IPS-NIHi11 (cell line): ENCODE measurements at places on chromosomes 4 and X.

DNA sequence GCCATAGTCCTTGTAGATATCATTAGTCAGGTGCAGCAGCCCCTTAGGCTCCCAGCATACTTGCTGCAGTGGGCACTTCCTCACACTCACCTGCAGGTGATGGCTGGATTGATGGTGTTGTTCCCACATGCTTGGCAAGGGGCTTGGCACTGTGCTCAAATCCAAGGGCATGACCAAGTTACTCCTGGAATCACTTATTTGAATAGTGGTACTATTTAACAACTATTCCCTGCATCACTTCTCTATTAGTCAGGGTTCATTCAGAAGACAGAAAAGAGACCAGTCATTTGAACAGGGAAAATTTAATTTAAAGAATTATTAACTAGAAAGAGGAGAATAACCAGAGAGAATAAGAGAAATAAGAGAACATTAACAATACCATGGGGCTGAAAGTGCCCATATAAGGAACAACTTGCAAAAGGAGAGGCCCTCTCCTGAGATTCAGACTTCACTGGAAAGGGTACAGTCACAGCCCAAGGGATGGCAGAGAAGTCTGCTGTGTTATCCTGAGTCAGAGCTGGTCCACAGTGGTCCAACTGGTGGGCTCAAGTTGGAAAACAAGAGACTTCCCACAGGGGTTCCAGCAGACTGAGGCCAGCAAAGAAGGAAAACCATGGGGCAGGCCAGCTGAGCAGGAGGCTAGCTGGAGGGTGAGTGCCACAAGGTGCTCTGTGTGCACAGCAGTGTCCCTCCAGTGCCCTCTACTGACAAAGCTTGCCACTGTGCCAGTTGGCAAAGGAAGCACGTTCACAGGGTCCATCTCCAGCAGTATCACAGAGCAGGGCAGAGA lies 9.8 kb downstream of the SPP1 start:
- DNase-seq: peak; percentile 62

DNA sequence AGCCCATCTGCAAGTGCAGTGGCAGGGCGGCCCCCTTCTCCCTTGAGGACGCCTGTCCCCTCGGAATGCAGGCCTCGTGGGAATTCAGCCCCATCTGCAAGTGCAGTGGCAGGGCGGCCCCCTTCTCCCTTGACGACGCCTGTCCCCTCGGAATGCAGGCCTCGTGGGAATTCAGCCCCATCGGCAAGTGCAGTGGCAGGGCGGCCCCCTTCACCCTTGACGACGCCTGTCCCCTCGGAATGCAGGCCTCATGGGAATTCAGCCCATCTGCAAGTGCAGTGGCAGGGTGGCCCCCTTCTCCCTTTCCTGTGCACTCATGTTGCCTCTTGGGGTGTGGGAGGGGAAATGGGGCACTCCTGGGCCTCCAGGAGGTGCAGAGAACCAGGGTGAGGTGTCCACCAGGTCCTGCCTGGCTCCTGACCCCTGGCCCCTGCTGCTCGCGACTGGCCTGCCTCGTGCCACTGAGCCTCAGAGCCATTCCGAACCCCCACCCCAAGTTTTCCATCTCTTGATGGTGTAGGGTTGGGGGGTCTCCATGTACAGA lies 6.8 kb upstream of the SLC26A1 start:
- no peak for DNase-seq

GRCh38 chrX:13220916-13221315 lies 98.9 kb downstream of the ATXN3L start:
- DNase-seq: no peak

- DNase-seq: peak; percentile 67
Measured at GRCh38 chrX:71144651-71145050, at the start of gene NLGN3. Gene NLGN3, plus strand, starts transcription at chrX:71144841. Its CDS starts 2,909 bp downstream, at chrX:71147750.

DNA sequence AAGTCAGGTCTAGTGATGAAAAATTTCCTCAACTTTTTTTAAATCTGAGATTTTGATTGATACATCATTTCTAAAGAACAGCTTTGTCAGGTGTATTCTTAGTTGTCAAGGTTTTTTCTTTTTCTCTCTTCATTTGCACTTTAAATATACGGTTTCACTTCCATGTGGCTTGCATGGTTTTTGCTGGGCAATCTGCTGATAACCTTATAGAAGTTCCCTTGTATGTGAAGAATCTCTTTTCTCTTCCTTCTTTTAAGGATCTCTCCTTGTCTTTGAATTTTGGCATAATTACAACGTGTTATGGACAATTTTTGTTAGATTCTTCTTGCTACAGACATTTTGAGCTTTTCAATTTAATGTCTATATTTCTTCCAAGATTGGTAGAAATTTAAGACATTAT lies 76.4 kb downstream of the ZNF721 start:
- DNase-seq: no peak

DNA sequence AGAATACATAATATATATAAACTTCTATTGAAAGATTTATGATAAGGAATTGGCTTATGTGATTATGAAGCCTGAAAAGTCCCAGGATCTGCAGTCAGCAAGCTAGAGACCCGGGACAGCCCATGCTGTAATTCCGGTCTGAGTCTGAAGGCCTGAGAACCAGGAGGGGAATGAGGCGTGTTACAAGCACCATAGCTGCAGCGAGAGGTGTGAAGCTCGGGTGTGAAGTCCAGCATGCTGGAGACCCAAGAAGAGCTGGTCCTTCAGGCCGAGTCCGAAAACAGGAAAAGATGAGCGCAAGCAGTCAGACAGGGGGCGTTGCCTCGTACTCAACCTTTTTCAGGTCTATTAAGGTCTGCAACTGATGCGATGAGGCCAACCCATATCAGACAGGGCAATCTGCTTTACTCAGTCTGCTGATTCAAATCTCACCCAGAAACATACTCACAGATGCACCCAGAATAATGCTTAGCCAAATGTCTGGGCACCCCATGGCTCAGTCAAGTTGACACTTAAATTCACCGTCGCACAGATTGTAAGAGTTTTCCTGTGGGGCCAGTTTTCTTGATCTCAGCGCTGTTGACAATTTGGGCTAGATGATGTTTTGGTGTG lies 40.4 kb downstream of the SMIM20 start:
- no peak for DNase-seq

DNA sequence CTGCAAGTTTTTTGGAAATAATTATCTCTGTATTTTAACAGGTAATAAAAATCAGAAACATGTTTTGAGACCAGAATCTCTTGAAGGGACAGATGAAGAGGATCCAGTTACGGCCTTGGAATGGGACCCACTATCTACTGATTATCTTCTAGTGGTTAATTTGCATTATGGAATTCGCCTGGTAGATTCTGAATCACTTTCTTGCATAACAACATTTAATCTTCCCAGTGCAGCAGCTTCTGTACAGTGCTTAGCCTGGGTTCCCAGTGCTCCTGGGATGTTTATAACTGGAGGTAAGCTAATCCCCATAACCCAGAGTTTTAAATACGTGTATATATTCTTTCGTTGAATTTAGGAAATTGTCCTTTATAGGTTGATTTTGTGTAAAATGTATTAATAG lies 59.4 kb downstream of the WDR17 start:
- no peak for DNase-seq

DNA sequence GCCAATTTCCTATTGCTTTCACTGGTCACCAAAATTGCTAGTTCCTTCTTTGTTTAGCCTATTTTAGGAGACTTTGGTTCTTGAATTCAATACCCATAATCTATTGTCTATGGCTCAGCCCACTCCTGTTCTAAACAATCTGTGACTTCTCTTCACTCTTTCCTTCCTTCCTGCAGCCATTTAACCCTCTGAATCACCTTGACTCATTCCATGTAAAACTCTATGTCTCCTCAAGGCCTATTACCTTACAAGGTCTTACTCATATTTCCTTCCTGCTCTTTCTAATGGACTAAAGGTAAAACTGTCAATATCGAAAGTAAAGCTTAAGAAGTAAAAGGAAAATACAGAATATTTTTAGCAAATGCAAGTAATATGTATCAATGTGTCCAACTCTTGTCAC lies 301.6 kb downstream of the ARHGAP24 start:
- no peak for DNase-seq

- no peak for DNase-seq
Measured at GRCh38 chrX:133859336-133859735, 126.1 kb downstream of the GPC3 start.

GRCh38 chrX:129653971-129654651 lies 645 bp downstream of the APLN start:
- peak; percentile 51 for DNase-seq

GRCh38 chr4:127829014-127829413 lies 46.9 kb downstream of the HSPA4L start:
- no peak for DNase-seq

- no peak for DNase-seq
Measured at GRCh38 chr4:183011213-183011907, 87.7 kb upstream of the WWC2 start.

- no peak for DNase-seq
Measured at GRCh38 chr4:158013858-158014257, 159.0 kb downstream of the GASK1B start.

- peak; percentile 12 for DNase-seq
Measured at GRCh38 chr4:1502976-1503375, 96.7 kb upstream of the NKX1-1 start.

DNA sequence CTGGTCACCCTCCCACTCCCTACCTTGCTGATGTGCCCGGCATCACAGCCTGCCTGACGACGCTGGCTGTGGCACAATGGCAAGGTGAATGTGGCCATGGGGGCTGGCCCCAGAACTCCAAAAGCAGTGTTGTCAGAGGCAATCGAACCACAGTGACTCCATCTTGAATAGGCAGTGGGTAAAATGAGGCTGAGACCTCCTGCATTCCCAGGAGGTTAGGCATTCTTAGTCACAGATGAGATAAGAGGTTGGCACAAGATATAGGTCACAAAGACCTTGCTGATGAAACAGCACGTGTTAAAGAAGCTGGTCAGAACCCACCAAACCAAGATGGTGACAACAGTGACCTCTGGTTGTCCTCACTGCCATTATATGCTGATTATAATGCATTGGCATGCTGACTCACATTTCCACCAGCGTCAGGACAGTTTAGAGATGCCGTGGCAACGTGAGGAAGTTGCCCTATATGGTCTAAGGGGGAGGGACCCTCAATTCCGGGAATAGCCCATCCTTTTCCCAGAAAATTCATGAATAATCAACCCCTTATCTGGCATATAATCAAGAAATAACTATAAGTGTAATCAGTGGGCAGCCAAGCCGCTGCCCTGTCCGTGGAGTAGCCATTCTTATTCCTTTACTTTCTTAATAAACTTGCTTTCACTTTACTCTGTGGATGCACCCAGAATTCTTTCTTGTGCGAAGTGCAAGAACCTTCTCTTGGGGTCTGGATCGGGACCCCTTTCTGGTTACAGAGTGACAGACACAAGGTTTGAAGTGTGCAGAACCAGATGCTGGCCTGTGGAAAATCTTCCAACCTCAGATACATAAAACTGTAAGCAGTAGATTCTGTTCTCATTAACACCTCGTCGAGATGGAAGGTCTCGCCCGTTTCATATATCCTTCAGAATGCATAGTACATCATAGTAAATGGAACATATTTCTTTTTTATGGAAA lies 26.8 kb upstream of the CLDN24 start:
- no peak for DNase-seq

DNA sequence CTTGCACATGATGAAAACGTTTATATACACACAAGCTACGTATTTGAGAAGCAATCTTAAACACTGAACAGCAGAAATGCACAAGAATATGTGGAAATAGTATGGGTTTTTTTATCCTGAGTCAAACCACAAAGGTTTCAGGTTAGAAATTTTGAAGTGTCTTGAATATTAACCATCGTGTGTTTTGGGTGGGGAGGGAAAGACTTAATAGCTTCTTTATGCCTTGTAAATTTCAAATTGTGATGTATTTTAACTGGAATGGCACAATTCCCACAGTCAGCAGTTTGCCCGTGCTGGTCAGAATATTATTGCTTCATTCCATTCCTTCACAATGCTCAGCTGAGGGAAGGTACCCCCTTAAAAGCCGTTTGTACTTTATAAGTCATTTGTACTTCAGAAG lies 67.4 kb upstream of the WDR1 start:
- DNase-seq: no peak

DNA sequence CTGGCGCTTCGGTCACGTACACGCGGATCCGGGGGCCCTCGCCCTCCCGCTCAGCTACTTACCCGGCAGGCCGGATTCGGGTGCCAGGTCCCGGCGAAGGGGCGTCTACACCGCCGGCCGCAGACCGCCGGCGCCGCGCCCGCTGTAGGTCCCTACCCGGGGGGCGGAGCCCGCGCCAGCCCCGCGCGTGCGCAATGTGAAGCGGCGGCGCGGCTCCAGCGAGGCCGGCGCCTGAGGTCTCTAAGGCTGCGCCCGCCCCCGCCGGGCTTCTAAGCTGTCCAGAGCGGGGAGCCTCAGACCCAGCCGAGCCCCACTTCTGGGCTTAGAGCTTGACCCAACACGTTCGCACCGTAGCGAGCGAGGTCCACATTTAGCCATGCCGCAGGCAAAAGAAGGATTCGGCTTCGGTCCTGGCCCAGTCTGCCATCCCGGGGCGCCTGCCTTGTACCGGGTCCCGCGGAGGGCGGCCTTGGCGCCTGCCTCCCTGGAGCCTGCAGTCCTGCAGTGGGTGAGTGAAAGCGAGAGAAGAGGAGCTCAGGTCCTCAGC lies at the start of gene ZNF518B:
Gene ZNF518B (minus strand): TSS at position 172 of the 547 bp plus-strand sequence. CDS start 11,098 bp downstream, outside the sequence.
- DNase-seq: peak; percentile 93

DNA sequence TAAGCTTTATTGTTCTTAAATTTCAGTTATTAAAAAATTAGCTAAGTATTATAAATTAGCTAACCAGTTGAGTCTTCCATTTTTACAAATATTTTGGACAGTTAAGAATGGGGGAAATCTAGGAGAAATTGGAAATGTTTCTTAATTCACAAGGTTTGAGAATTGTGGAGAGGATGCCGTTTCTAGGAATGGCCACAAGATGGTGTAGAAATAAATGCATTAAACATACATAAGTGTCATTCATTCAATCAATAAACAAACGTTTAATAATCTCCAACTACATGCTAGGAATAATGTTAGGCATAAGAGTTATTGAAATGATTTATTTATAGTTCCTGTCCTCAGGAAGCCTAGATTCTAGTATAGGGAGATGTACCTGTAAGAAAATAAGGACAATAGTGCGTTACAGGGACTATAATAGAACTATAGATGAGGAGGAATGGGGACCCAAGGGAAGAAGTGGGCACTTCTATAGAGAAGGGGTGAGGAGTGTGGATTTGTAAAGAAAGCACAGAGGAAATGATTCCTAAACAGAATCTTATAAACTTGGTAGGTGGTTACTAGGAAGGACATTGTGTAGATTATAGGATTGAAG lies 195.7 kb upstream of the ANK2 start:
- DNase-seq: peak; percentile 25

DNA sequence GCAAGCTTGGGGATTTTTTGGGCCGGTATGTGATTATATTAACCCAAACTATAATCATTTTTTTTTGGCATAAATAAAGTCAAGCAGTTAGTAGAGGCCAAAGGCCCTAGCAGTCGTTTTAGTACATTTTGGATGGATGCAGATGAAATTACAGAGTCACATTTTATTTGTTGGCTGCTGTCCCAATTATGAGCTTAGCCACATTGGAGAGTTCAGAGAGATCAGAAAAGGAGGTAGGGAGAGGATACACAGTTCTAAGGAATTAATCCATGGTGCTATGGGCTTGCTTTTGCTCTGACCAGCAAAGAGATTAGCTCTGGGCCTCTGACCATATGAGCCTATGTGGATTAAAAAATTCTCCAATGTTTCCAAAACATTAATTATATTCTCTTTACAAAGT lies 395.1 kb downstream of the RAPGEF2 start:
- DNase-seq: no peak

- no peak for DNase-seq
Measured at GRCh38 chrX:40169193-40170101, 71.7 kb upstream of the BCOR start.

GRCh38 chr4:1183985-1184773 lies 11.8 kb upstream of the SPON2 start:
- DNase-seq: no peak
